CD4-positive, alpha-beta T cell treated with Interleukin-12 subunit alpha and Interleukin-12 subunit beta, for 1 hour (primary cell): ENCODE measurements at places on chromosomes 4 and X.

- DNase-seq, result no peak
Measured at GRCh38 chr4:161411901-161412300, 751.9 kb downstream of the FSTL5 start.

GRCh38 chr4:8236106-8236919 lies 33.2 kb upstream of the HTRA3 start:
- no peak for DNase-seq

GRCh38 chr4:127975121-127975770 lies 10.0 kb downstream of the ABHD18 start:
- no peak for DNase-seq

GRCh38 chr4:160251522-160252170 lies 1148.8 kb downstream of the RAPGEF2 start:
- DNase-seq, result no peak
